Aorta (tissue), 5 donors: ENCODE measurements at places on chromosomes 3 and 15. TPM values are rescaled to one million over a fixed set of nuclear protein-coding genes. Genes with fewer than 3 reads are reported as not detected.

The CASR gene
- not detected for total RNA-seq

The PLXND1 gene
- total RNA-seq = 358 TPM

The ETV5 gene
- 34.0 TPM for total RNA-seq

The CAPN3 gene
- 22.6 TPM for total RNA-seq

The FANCD2OS gene
- not detected for total RNA-seq

The FOXB1 gene
- not detected for total RNA-seq

The COL7A1 gene
- total RNA-seq = 6.7 TPM

The HLTF gene
- total RNA-seq = 24.6 TPM

The CHST13 gene
- total RNA-seq = 0.55 TPM

The CSTA gene
- 3.6 TPM for total RNA-seq

The TGM4 gene
- not detected for total RNA-seq
